ENCODE measurements at places on chromosomes 13 and 19. TPM values are rescaled to one million over a fixed set of nuclear protein-coding genes. Genes with fewer than 3 reads are reported as not detected.

DNA sequence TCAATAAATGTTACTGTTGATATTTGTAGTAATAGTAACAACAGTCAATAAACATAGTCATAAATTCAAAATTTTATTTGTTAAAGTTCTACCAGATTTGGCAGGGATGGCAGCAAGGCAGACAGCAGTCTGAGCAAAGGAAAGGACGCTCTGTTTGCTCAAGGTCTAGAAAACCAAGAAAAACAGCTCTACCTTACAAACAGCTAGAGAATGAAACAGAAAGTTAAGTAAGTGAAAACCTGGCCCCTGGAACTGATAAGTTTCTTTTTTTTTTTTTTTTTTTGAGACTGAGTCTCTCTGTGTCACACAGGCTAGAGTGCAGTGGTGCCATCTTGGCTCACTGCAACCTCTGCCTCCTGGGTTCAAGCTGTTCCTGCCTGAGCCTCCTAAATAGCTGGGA lies 27.9 kb downstream of the ENOX1 start:
- DNase-seq: no peak

The C19orf33 gene
- polyA plus RNA-seq: not detected

- DNase-seq: no peak
These were observed 16.0 kb upstream of the EMC10 start for GRCh38 chr19:50460161-50460765.

GRCh38 chr13:80888390-80888789 lies 547.5 kb upstream of the SPRY2 start:
- no peak for DNase-seq

- DNase-seq: no peak
These were observed 630 bp downstream of the RNF126 start for GRCh38 chr19:662207-662961.

- no peak for DNase-seq
These were observed 530 bp downstream of the MAU2 start for GRCh38 chr19:19321141-19321577.

The KASH5 gene
- not detected for polyA plus RNA-seq

GRCh38 chr13:50847501-50847900 lies 4.0 kb upstream of the DLEU7 start:
- DNase-seq: no peak

- no peak for DNase-seq
These were observed 3.9 kb downstream of the TOMM40 start for GRCh38 chr19:44894946-44895345.

The IRF2BP1 gene
- polyA plus RNA-seq: 17.3 TPM

DNA sequence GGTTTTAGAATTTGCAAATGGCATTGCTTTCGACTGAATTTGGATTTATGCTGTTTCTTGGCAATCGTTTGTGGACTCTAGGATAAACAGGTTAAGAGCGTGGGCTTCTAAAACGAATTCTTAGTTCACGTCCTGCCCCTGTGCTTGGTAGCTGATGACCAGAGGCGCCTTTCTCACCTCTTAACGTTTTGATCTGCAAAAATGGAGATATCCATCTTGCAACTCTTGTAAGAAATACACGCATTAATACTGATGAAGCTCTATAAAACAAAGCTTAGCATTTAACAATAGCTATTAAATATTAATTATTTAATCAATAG lies 580 bp upstream of the KATNAL1 start:
- no peak for DNase-seq

DNA sequence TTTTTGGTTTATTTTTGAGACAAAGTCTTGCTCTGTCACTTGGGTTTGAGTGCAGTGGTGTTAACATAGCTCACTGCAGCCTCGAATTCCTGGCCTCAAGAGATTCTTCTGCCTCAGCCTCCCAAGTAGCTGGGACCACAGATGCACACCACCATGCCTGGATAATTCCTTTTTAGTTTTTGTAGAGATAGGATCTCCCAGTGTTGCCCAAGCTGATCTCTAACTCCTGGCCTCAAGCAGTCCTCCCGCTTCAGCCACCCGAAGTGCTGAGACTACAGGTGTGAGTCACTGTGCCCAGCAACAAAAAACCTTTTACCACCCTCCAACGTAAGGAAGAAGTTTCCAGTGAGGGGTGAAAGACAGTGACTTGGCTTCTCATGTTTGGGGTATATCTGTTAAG lies 81.1 kb upstream of the TSHZ3 start:
- no peak for DNase-seq

The ZNF628 gene
- 4.1 TPM for polyA plus RNA-seq

GRCh38 chr19:41910992-41911888 lies 17.0 kb downstream of the ERFL start:
- DNase-seq: no peak

GRCh38 chr13:33743438-33744368 lies 74.2 kb upstream of the RFC3 start:
- DNase-seq: no peak

DNA sequence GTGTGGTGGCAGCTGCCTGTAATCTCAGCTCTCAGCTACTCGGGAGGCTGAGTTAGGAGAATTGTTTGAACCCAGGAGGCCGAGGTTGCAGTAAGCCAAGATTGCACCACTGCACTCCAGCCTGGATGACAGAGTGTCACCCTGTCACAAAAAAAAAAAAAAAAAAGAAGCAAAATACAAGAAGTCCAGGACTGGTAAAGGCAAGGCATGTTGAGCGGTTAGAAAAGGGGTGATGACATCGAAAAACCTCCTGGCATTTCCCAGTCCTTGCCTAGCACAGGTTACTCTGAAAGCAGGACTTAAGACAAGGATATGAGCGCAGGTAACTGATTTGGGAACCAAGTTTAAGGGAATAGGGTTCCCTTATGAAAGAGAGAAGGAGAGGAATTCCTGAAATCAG lies 2.5 kb upstream of the LILRB4 start:
- DNase-seq: no peak

The UTP14C gene
- 21.2 TPM for polyA plus RNA-seq

The RETN gene
- 3.0 TPM for polyA plus RNA-seq

- no peak for DNase-seq
These were observed 4.0 kb downstream of the CAPN12 start for GRCh38 chr19:38740257-38740592.

The PSG1 gene
- 0.28 TPM for polyA plus RNA-seq

The TYROBP gene
- polyA plus RNA-seq: 14.7 TPM

The GJB2 gene
- 0.51 TPM for polyA plus RNA-seq

DNA sequence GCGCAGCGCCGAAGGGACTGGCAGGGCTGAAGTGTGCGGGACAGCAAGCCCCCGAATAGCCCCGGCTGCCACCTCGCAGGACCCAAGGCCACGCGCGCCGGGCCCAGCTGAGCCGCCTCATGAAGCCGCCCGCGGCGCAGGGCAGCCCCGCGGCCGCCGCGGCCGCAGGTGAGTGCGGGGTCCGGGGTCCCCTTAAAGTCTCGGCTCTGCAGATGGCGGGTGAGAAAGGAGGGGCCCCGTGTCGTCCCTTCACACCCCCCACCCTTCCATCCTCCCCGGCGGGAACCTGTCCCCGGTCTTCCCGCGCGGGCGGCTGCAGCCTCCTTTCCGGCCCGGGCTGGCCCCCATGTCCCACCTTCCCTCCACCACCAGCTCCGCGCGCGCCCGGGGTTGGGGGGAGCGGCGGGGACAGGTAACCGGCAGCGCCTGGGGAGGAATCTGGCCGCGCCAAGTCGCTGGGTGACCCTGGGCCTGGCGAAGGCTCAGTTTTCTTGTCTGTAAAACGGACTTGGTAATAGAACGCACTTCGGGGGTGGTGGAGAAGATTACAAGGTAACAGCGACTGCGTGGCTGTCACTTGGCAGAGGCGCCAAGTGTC lies 338 bp downstream of the RGCC start:
- no peak for DNase-seq

DNA sequence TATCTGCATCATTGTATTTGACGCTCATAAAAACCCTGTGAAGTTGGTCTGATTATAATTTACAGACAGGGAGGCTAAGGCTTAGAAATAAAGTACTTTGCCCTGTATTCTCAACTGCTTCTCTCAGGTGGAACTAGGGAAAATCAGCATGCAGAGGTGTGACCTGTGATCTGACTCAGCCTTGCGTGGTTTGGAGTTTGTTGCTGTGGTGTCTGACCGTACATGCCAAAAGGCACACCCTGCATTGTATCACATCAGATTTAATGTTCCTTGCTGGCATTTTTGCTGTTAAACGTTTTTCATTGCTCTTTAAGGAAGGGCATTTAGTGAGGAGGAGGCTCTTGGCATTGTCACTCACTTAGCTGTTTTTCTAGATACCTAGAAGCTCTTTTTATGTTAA lies 58.8 kb upstream of the C1QTNF9B start:
- no peak for DNase-seq

DNA sequence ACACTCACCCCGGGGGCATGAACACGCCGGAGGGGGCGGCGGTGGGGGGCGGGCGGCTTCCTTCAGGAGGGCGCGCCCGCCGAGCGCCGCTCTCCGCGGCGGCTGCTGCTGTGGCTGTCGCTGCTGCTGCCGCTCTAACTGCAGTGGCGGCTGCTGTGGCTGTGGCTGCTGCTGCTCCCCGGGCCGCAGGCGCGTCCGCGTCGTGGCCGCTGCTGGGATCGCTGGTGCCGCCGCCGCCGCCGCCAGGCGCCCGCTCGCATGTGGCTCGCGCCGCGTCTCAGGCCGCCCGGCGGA lies at the start of gene BBC3:
BBC3 (minus strand) TSS at position 279 of the 294 bp plus-strand sequence. CDS start 2,768 bp downstream, outside the sequence.
- DNase-seq: no peak

- no peak for DNase-seq
These were observed 14.2 kb upstream of the LILRB1 start for GRCh38 chr19:54616057-54616456.

GRCh38 chr19:44753932-44754749 lies 5.6 kb downstream of the BCL3 start:
- no peak for DNase-seq

The PPFIA3 gene
- 7.8 TPM for polyA plus RNA-seq

The NCLN gene
- 26.0 TPM for polyA plus RNA-seq

DNA sequence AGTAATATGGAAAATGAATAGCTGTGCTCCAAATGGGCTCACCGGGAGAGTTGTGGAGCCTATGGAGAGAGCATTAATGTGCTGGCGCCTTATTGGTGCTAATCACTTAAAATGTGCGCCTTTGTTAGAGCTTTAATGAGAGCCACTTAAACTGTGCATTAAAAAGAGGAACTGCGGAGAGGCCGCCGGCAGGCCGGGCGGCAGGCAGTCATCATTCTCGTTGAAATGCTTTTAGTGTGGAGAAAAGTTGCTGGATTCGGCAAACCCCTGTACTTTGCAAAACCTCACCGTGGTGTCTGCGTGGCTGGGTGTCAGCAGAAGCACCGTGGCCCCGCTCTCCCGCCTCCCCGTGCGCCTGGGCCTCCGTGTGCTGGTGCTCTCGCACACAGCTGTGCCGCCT lies 105.5 kb downstream of the KDM4B start:
- DNase-seq: no peak

The ZNF790 gene
- 7.4 TPM for polyA plus RNA-seq

The PDCD5 gene
- polyA plus RNA-seq: 138 TPM

The LPAR2 gene
- polyA plus RNA-seq: 4.6 TPM

The ONECUT3 gene
- polyA plus RNA-seq: 0.04 TPM

- no peak for DNase-seq
These were observed 22.4 kb downstream of the PIBF1 start for GRCh38 chr13:72804301-72804700.

The B3GNT3 gene
- polyA plus RNA-seq: not detected

GRCh38 chr13:37163641-37164265 lies 58.3 kb upstream of the CSNK1A1L start:
- DNase-seq: no peak

The MICU2 gene
- polyA plus RNA-seq: 74.2 TPM

DNA sequence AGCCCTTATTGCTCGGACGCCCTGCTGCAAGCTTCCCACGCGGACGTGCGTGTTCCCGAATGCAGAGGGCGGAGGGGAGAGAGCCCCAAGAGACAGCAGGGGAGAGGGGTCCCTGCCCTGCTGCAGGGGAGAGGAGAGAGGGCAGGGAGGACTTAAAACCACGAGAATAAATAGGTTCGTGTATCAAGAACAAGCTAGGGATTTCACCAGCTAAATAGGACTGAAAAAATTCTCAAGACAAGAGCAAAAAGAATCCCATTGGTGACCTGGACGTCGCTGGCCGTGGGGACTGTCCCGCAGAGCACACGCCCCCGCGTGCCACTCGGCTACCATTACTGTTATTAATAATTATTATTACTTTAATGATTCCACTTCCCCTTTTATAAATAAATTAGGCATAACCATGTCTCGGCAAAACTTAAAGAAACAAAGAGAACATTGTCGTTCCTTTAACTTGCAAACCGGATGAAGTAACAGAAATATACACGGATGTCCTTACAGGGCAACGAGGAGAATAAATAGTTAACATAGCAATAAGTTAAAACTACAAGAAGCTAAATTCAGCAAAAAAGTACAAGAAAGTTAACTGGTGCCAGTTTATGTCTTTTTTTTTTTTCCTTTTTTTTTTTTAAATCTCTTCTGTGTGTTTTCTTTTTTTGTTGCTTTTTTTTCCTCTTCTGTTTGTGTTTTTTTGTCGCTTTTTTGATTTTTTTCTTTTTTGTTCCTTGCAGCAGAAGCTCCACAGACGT lies 16.6 kb downstream of the PRKCSH start:
- no peak for DNase-seq

GRCh38 chr19:45402298-45403061 lies 2.4 kb downstream of the PPP1R13L start:
- no peak for DNase-seq

GRCh38 chr13:94598281-94598680 lies 2.3 kb upstream of the TGDS start:
- DNase-seq: no peak

DNA sequence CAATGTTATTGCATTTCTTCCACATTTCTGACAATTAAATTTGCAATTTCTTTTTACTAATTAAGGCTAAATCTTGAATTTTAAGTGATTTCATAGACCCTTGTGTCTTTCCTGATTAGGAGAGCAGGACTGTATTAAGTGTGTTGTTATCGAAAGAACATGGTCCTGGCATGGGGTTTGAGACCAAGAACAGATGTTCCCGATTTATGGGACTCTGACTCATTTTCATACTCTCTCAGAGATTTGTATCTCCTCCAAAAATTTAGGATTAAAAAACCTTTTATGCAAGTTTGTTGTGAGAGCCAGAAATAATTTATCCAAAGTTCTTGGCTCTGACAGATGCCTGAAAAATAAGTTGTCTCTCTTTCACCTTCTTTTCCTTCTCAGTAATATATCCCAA lies 589.3 kb upstream of the ARGLU1 start:
- peak; percentile 52 for DNase-seq
